ENCODE measurements at places on chromosomes 5 and 9.

GRCh38 chr5:158287643-158288271 is 428.8 kb upstream of the CLINT1 start:
- no peak for DNase-seq

DNA sequence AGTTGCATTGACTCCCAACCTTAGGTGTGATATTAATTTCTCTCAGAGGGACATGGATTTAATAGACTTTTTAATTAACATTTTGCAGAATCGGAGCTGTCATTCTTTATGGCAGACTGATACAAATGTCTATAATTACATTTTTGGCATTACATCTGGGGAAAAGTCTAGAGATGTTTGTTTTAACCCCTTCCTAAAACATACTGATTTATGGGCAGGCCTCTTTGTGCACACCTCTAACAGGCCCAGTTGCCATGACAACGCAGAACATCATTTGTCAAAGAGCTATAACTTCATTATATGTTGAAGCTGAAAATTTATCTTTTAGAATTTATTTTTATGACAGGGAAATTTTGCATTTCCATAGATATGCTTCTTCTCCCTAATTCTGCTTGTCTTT is 158.5 kb downstream of the NTRK2 start:
- DNase-seq, result no peak

DNA sequence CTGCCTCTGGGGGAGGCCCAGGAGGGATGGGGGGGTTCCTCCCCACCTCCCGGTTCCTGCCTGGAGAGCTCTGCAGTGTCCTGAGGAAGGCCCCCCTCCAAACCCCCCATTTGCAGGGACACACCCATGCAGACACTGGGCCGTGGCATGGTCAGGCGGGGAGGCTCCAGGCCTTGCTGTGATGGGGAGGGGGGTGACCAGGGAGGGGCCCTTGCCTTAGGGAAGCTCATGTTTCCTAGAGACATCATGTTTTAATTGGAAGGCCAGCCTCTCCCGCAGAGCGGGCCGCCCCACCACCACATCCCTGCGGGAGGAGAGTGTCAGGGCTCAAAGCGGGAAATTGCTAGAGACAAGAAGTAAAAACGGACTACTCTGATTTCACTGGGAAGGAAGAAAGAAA is 12.0 kb downstream of the PRRX2 start:
- DNase-seq, result no peak

- no peak for DNase-seq
Measured at GRCh38 chr9:134425812-134426211, 99.6 kb downstream of the RXRA start.

- no peak for DNase-seq
Measured at GRCh38 chr5:67644221-67644920, 447.8 kb upstream of the CD180 start.

DNA sequence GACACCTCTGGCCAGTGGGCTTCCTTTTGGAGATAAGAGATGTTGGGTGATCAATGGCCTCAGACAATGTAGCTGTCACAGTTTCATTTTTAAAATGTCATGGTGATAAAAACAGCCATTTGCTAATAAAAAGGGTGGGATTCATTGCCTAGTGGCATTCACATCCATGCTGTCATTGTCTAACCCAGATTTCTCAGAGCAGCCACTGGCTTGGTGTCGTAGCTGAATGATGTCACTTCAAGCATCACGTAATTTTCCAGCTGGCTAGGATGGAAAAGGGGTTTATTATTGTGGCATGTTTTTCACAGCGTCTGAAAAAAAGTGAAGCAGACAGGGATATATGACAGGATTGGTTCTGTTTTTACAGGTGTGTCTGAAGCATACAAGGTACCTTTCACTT is 184.7 kb downstream of the AOPEP start:
- DNase-seq, result no peak

GRCh38 chr9:135610290-135611141 is 28.8 kb downstream of the GLT6D1 start:
- DNase-seq, result no peak

- no peak for DNase-seq
Measured at GRCh38 chr5:57302164-57302563, 128.3 kb downstream of the GPBP1 start.

GRCh38 chr9:134545543-134546245 is 95.9 kb upstream of the COL5A1 start:
- DNase-seq, result no peak

DNA sequence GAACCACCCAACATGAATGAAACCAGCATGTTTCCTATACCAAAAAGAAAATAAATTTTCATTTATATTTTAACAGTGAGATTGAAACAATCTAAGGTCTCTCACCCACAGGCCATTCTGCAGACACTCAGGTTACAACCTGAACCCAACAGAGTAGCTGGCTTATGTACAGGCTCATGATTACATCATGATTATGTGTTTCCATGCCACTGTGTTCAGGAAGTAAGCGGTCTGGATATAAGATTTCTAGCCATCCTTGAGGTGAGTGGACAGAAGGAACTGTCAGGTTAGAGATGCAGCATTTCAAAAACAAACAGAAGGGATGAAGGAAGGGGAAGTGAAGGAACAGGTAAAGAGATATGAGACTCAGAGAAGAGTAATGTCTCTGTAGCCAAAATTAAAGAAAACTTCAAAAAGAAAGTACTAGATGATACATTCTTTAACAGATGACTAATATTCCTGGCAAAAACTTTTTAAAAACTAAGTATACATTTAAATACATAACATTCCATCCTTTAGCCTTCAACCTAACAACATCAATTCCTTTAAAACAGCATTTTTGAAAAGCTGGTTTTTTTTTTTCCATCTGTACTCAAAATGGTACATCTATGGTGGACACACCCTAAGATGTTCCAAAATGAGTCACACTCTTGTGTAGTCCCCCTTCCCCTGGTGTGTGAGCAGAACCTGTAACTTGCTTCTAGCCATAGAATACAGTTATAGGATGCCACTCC is 119.8 kb downstream of the LPAR1 start:
- no peak for DNase-seq

DNA sequence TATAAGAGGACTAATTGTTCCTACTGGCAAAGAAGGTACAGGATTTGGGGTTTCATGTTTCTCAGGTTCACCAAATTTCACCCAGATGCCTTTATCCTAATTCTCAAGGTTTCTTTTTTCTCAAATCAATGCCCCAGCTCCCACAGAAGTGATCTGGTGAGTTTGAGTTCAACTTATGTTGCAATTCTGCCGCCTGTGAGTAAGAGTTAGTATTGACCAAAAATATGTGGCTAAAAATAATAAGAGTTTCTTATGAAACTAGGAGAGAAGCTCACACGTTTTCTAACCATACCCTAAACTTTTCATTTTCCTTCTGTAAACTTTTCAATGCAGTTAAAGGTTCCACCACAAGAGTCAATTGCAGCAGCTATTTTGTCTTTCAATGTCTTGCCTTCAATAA is 15.1 kb downstream of the SLCO6A1 start:
- no peak for DNase-seq

- no peak for DNase-seq
Measured at GRCh38 chr5:5285906-5286305, 136.6 kb upstream of the ICE1 start.

- DNase-seq, result no peak
Measured at GRCh38 chr9:101418518-101419430, 16.8 kb downstream of the ALDOB start.

- no peak for DNase-seq
Measured at GRCh38 chr5:139222346-139222745, 24.2 kb upstream of the SIL1 start.

DNA sequence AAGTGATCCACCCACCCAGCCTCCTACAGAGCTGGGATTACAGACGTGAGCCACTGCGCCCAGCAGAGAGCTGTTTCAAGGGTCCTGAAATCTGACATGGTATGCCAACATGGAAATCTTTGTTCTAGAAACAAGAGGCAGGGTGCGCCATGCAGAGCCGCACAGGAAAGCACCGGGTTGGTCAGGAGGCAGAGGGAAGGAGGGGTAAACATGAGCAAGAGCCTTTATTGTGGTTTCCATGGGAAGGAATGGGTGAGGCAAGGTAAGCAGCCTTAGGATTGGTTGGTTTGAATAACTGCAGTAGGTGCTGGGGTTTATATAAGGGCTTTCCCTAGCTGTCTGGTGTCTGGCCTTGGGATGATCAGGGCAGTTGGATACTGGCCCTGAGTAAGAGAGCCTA is 5.5 kb upstream of the EXOSC2 start:
- no peak for DNase-seq

DNA sequence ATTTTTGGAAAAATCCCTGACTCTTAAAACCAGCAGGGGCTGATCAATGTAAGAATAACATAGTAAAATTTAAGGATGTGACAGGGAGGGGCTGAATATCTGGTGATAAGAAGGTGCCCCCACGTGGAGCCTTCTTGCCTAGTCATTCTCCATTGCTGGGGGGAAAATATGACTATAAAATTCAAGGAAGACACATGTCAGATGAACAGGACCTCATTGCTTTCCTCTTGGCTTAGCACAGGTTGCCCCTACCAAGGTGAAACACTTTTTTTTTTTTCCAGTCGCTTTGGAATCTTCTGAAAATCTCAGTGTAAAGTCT is 310.9 kb downstream of the EFNA5 start:
- no peak for DNase-seq

DNA sequence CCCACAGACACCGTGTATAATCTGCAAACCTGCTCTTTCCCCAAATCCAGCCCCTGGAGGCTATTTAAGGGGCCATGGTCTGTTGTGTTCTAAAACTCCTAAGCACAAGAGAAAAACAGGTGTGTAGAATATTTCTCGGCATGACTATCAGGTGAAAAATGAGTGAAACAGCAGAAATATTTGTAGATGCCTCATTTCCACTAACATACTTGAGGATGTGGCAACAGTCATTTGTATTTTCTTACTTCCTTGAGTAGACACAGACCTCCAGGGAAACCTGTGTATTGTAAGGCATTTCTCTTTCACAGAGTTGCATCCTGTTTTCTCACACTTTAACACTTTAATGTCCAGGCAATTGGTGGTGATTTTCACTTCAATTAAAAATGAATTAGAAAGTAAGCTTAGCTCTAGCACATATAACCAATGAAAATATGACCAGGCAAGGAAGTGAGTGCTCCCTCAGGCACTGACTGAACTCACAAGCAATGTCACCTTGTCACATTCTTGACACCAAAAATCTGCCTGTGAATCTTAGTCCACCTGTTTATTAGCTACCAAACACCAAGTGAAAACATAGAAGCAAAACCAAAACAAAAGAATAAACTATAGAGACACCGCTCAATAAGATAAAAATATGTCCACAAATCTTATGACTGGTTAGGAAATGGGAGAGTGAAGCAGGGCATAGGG is 64.4 kb downstream of the DIRAS2 start:
- no peak for DNase-seq

DNA sequence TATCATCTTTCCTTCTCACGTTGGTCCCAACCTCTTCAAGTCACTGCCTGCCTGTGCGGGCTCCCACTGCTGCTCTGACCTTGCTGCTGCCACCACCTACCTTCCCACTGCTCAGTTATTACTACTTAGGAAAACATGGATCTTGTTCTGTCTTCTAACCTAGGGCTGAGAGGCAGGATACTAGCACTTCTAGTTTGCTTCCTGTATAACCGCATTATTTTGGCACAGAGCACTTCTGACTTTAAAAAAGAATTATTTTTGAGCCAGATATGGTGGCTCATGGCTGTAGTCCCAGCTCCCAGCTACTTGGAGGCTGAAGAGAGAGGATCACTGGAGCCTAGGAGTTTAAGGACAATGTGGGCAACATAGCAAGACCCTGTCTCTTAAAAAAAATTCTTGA is 135.4 kb upstream of the GNA14 start:
- DNase-seq, result no peak

GRCh38 chr5:15864536-15865215 is 314.9 kb downstream of the MARCHF11 start:
- DNase-seq, result no peak

- DNase-seq, result no peak
Measured at GRCh38 chr5:129063483-129064113, 31.0 kb upstream of the ISOC1 start.

DNA sequence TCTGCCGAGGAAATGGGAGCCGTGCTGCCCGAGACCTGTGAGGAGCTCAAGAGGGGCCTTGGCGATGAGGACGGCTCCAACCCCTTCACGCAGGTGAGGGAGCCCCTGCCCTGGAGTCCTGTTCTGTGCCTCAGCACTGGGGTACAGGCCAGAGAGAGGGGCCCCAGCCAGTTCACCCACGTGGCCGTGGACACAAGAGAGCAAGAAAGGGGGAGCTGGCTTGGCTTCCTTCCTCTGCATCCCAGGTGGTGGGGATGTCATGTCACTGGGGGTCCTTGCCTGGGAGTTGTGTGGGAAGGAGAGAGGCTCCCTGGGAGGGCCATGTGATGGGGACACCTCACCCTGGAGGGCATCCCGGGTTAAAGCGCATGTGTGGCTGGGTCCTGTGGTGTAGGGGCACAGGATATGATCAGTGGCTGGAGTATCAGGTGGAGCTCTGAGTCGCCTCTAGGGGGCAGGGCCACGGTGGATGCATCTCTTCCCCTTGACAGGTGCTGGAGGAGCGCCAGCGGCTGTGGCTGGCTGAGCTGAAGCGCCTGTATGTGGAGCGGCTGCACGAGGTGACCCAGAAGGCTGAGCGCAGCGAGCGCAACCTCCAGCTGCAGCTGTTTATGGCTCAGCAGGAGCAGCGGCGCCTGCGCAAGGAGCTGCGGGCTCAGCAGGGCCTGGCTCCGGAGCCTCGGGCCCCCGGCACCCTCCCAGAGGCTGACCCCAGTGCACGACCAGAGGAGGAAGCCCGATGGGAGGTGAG is 7.5 kb downstream of the N4BP3 start:
- peak; percentile 65 for DNase-seq

DNA sequence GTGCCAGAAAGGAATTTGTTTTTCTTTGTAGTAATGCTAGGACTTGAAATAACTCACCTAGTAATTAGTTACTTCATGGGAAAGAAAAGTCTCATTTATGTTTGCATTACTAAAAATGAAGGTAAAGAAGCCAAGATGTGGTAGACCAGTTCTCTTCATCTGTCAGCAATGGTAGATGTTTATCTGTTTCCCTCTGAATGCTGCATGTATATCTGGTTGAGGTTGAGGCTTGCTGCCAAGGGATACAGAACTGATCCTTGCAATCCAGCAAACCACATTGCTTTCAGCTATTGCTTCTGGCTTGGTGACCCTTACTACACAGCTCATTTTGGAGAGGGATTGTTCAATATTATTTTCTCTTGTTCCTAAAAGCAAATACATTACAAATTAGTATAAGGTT is 73.6 kb downstream of the ZNF474 start:
- no peak for DNase-seq

DNA sequence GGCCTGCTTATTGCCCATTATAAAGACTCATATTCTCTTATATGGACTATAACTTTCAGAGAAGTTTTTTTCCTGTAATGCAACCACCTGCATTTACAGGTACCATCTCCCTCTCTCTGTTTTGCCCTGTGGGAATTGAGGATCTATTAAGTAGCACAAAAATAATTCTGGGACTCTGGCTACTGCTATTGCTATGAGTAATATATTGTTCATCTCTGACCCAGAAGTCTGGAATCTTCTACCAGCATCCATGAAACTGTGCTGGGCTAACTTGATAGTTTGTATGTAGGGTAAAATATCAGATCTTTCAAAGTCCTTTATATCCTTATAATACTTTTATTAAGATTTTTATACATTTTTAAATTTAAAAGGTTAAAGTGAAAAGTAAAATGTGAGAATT is 607.2 kb downstream of the EFNA5 start:
- DNase-seq, result no peak

All from CD8-positive, alpha-beta memory T cell (primary cell).